NCI-H526 treated with DMSO at 0.1 percent for 48 hours (cell line): ENCODE measurements at places on chromosomes 5 and 9.

DNA sequence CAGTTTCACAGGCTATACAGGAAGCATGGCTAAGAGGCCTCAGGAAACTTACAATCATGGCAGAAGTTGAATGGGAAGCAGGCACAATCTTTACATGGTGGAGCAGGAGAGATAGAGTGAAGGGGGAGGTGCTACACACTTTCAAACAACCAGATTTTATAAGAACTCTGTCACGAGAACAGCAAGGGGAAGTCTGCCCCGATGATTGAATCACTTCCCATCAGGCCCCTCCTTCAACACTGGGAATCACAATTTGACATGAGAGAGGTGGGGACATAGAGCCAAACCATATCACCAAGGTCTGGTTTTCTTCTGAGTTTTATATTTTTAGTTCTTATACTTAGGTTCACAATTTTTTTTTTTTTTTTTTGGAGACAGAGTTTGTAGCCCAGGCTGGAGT, 16.1 kb downstream of the ZCCHC9 start:
- DNase-seq = no peak

GRCh38 chr5:127003798-127004495, 26.4 kb downstream of the MARCHF3 start:
- no peak for DNase-seq

DNA sequence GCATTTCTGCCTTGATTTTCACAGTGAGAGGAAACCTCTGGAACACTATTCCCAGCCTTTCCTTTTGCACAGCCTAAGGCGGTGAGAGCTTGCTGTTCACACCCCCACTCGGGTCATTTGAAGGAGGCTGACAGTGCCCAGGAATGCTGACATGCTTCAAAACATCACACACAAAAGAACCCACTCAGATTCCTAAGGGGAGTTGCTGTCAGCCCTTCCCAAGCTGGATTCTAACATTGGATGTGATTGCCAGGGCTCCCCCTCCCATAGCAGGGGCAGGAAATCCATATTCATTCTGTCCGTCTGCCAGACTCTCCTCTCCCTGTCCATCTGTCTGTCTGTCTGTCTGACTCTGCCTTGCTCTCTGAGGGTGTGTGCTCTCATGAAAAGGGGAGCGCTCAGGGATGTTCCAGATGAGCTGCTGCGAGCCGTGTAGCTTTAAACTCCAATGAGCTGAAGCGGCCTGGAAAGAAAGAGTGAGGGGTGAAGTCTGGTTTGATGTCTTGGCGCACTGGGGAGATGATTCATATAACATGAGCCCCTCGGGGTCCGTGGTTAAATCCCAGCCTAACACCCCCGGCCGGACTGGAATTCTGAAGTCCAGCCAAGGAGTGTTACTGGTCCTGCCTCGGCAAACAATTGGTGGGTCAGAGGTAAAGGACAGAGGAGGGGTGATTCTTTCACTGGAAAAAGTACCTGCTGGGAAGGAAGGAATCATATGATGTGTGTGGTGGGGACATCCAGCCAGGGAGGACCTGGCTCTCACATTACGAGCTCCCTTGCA, 517.0 kb downstream of the CCDC171 start:
- no peak for DNase-seq

- no peak for DNase-seq
These were observed 172.4 kb downstream of the HINT1 start for GRCh38 chr5:130992621-130993020.

- peak; percentile 77 for DNase-seq
These were observed 17.6 kb upstream of the UBE2D2 start for GRCh38 chr5:139543423-139543991.

DNA sequence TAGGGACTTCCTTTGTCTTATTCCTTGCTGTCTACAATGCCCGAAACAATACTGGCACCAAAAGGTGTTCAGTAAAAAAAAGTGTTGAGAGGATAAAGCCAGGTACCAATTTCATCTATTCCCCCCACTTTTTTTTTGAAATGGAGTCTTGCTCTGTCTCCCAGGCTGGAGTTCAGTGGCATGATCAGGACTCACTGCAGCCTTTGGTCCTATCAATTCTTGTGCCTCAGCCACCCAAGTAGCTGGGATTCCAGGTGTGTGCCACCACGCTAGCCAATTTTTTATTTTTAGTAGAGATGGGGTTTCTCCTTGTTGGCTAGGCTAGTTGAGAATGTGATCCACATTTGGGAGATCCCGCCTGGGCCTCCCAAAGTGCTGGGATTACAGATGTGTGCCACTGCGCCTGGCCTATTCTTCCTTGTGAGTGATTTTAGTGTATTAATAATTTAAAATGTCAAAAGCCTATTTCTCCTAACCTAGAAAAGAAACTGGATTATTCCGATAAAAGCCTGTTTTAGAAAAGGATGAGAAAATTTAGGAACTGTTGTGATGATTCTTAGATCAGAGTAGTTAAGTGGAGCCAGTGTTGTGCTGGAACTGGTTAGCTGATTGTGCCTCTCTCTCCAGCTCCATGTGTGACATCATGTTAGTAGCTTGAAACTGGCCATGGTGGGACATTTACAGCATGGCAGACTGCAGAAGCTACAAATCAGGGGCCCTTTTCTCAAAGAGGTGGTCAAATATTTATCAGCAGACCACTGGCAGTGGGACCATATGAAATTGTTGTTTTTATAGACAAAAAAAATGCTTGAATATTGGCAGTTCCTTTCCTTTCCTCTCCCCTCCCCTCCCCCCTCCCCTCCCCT, 14.3 kb downstream of the CDC42SE2 start:
- DNase-seq = no peak

DNA sequence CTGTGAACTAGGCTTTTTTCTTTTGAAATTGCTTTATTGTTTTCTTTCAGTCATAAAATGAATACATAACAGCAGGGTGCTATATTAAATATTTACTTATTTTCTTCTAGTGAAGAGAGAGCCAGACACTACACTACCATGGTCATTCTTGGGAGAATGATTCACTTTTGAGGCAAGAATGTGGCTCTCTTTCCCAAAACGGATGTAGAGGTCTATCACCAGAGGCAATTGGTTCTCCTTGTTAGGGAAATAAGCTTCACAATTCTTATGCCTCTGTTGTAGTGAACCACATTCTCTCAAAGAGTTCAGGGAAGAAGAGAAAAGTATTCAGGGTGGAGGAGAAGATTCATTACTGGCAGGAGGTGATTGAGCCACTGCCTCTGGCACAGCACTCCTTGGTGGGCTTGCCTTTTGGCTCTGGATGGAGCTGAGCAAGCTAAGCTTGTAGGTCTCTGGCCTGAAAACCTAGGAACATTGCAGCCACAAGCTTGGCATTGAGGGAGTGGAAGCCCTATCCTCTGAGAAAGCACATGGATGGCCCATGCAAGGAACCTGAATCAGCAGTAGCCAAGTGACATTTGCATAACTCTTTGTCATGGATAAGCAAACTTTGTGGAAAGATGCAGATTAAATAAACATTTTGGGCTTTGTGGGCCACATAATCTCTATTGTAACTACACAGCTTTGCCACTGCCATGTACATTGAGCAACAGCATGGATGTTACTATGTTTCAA, 179.0 kb upstream of the TNC start:
- no peak for DNase-seq

DNA sequence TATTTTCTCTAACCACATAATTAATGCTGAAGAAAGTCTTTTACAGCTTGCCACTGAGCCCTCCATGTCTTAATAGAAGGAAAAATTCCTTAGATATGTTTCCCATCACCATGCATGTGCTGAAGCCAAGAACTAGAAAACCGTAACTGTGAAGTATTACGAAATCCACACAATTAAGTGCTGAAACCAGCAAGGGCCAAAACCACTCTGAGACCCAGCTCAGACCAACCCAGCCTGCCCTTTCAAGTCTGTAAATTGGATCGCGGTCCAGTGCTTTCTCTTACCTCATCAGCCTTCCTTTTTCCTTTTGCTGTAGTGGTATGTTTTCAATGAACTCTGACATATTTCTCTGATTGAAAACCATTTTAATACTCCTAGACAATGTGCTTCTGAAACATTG, 26.3 kb downstream of the SEMA5A start:
- no peak for DNase-seq

DNA sequence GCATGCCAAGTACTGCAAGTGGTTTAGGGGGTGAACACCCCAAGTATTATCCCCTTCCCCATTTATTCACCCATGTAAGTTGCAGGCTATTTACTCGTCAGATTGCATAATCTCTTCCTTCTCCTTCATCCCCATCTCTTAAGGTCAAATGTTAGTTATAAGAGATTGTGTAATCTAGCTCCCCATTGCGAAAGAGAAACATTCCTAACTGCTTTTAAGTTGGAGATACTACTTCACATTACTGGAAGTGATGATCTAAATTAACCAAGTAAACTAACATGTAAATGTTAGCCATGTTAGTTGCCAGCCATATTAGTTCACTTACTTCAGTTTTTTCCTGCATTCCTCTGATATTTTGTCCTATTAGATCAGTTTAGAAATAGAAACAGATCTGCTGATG, 262.3 kb downstream of the TAF11L14 start:
- DNase-seq = no peak

DNA sequence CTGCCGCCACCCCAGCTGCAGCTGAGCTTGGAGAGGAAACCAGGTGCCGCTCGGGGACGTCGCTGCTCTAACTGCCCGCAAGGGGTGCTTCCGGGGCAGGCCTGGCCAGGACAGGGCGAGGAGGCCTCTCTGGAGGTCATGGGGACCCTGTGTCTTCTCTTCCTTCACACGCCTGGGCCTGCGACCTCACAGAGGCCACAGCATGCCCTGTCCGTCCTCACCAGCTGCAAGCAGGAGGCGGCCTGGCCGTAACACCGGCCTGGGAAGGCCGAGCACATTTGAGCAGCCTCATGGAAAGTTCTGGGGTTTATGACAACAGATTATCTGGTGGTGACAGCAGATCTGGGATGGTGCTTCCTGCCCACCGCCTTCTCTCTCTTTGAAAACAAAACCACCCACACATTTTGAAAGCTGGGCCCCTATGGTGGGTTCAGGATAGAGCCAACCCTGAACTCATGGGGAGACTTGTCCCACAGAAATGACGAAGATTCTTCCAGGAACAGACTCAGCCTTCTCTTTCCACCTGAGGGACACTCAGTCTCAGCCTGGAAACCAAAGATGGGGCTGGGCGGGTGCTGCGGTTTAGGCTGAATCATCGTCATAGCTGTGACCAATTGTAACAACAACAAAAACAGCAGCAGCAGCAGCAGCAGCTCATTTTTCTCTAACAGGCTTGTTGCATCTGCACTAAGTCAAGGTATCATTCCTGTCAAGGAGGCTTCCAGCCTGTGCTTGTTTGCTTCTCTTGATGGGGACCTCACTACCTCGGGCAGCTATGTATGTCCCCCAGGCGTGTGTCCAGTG, 99.6 kb upstream of the RAPGEF1 start:
- no peak for DNase-seq

GRCh38 chr5:73278693-73279092, 105.7 kb downstream of the TMEM174 start:
- no peak for DNase-seq

DNA sequence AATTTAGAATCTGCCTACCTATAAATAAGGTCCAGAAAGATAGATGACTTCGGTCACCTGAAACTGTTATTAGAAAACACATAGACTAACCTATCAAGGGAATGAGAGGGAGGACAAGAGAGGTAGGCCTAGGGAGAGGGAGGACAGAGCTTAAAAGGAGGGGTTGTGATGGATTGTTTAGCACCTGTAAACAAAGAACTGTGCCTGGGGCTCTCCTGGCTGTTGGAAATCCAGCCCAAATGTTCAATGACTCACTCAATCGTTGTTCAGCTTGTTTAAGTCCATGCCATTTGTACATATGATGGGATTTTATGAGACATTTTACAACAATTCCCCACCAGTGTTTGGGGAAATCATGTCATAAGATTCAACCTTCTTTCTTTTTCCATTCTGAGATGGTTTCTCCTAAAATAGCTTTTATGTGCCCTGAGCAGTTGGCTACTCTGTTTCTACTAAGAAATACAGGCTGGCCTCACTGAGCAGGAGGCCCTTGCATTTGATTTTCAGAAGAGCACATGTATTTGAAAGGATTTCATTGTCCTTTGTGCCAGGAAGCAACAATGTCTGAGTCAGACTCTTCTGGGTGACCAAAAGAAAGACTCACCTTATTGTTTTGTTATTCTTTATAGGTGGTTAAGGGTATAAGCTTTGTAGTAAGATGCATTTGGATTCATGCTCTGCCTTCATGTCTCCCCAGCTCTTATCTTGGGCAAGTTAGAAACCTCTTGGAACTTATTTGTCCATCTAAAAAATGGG, 48.2 kb upstream of the GPR151 start:
- no peak for DNase-seq

DNA sequence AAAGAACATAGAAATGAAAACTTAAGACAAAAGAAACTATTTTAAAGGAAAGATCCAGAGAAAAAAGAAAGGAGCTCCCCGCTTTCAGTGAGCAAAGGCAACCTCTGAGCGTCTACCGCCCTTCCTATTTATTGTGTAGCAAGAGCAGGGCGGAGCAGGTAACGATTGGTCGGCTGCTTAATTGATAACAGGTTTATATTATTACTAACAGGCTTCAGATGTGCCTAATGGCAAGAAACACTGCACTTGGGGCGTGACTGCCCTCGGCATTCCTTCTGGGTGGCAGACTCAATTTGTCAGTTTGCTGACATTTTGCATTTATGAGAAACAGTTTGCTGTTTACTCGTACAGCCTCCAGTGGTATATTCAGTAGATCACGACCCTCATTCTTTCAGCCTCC, 482.7 kb upstream of the C9orf72 start:
- no peak for DNase-seq

- DNase-seq = no peak
These were observed 1829.6 kb upstream of the NUDT12 start for GRCh38 chr5:105392122-105392709.

- no peak for DNase-seq
These were observed 1262.0 kb upstream of the WWC1 start for GRCh38 chr5:167029488-167029887.

DNA sequence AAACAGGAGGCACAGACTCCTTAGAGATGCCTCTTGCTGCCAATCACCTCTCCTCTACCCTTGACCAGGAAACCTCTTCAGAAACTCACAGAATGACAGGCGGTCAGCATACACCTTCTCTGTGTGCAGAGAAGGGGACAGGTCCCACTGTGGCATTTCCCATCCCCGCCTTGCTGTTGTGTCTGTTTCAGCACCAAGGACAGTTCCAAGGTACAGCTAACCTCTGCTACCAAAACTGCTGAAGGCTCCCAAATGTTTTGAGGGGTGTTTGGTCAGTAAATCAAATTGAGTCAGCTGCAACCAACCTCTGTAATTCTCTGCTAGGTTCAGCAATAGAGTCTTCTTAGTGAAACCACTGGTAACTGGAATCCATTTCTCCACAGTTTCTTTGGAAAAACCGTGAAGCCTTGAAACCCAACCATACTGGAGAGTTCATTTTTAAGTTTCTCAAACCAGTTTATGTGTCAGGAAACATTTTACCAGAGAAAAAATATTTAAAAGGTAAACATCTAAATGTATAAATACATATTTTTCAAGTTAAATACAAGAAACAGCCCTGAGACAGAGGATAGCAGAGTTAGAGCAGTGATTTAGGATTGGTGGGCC, 122.0 kb downstream of the DRD1 start:
- no peak for DNase-seq

GRCh38 chr5:76926329-76927105, 26.3 kb upstream of the CRHBP start:
- DNase-seq = no peak

- DNase-seq = no peak
These were observed 14.7 kb upstream of the CCIN start for GRCh38 chr9:36154331-36154952.

- no peak for DNase-seq
These were observed 241.4 kb downstream of the CSNK1G3 start for GRCh38 chr5:123753180-123753936.
